COLO829 (cell line): ENCODE measurements at places on chromosomes 16 and 17.

- no peak for DNase-seq
These were observed 696 bp upstream of the PSMC5 start for GRCh38 chr17:63826468-63827001.

- no peak for DNase-seq
These were observed 19.4 kb downstream of the TMEM94 start for GRCh38 chr17:75475851-75476250.

- no peak for DNase-seq
These were observed 274.2 kb upstream of the ERCC4 start for GRCh38 chr16:13645601-13646245.

DNA sequence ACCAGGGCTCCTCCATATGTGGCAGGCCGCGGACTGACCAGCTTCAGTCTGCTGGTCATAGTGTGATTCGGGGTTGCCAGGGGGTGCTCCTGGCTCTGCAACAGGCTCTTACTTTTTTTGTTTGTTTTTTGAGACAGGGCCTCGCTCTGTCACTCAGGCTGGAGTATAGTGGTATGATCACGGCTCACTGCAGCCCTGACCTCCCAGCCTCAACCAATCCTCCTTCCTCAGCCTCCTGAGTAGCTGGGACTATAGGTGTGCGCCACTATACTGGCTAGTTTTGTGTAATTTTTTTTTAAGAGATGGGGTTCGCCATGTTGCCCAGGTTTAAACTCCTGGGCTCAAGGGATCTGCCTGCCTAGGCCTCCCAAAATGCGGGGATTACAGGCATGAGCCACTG is 11.8 kb upstream of the KCNH6 start:
- DNase-seq, result no peak

GRCh38 chr16:65545413-65545956 is 423.6 kb upstream of the CDH11 start:
- DNase-seq, result no peak

- DNase-seq, result no peak
These were observed 7.1 kb upstream of the CYTH1 start for GRCh38 chr17:78789149-78789662.
